ENCODE measurements at places on chromosomes 3 and 15. TPM values are rescaled to one million over a fixed set of nuclear protein-coding genes. Genes with fewer than 3 reads are reported as not detected.

The GOLGA6L4 gene
- total RNA-seq = 11.7 TPM

The CCK gene
- 1.1 TPM for total RNA-seq

The MEX3B gene
- 22.4 TPM for total RNA-seq

The PATL2 gene
- not detected for total RNA-seq

The CEP19 gene
- total RNA-seq = 2.5 TPM

Data from progenitor cell of endocrine pancreas (in vitro differentiated cells).